ENCODE measurements at places on chromosomes 13 and 19.

DNA sequence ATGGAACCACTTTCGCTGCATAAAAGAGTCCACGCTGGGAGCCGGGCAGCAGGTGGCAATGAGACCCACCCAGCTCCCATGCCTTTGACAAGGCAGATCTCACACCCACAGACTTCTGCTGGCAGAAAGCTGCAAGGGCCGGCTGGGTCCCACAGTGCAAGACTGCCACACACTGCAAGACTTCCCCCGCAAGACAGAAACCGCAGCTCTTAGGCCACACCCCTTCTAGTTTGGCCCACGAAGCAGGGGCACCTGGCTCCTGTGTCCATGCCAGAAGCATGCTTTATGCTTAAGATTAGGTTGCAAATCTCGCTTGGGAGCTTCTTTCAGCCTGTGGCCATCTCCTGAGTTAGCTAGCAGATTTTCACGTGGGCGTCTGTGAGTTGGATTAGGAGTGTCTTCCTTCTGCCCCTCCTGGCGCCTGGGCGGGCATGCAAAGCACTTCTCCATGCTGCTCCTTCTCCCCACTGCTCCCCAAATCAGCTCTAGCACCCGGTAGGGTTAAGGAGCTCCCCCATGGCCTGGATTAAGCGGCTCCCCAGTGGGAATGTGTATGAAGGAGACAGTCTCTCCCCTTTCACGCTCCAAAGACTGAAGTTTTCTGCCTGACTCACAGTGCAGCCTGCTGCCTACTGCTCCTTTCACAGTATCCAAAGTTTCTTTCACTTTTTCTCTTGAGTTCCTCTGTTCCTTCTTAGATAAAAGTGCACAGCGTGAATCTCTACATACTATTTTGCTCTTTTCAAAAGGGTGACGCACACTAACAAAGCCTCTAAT lies 17.7 kb downstream of the GPC6 start:
- DNase-seq: no peak

GRCh38 chr19:29836409-29836825 lies 24.6 kb downstream of the CCNE1 start:
- DNase-seq: peak; percentile 91

DNA sequence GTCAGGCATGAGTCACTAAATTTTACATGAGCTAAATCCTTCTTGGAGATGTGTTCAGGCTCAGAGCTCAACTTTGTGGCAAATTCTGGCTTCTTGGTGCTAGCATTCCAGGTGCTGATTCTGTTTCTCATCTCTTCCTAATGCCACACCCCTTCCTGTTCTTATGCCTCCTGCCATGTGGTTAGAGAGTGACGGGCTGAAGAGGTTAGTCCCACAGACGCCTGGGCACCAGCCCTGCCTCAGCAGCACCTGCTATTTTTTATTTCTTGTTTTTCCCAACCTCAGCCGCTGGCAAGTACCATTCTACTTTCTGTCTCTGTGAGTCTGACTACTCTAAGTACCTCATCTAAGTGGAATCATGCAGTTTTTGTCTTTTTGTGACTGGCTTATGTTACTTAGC lies 329.5 kb downstream of the KCNRG start:
- DNase-seq: no peak

DNA sequence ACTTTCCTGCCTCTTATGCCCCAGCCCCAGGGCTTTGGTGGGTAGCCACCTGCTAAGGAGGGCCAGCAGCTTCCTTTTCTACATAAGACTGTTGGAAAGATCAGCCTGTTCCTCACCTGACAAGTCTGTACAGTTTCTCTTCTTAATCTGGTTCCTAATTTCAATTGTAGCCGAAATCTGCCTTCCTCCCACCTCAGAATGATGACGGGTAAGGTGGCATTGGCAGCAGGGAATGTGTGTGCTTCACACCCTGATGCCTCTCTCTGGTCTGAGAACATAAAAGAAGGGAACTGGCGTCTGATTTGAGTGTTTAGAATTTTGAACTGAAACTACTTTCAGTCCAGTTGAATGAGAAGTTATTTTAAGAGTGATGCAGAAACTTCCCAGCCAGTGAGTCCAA lies 16.0 kb downstream of the MAU2 start:
- DNase-seq: no peak

DNA sequence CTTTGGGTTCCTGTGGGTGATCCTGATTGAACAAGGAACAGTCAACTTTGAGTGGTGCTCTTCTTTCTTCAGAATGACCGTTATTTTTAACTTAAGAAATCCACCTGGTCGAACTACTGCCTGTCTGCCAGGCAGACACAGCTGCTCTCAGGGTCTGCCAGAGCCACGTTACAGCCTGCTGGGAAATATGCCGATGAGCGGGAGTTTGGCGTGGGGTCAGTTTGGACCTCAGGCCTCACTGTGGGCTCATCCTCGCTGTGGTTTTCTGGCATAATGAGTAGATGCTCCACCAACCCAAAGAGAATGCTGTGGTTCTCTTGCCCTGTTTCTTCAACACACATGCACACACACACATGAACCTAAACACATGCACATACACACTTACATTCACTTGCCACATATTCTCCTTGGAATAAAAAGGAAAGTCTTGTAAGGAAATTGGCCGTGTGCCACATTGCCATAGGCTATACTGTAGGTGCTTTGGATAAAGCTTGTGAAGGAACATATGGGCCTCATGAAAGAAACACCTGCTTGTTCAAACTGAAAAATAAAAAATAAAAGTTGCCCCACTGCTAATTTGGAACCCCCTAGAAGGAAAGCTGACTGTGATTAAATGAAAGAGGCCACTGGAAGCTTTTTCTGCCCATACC lies 598.7 kb upstream of the KLF12 start:
- no peak for DNase-seq

DNA sequence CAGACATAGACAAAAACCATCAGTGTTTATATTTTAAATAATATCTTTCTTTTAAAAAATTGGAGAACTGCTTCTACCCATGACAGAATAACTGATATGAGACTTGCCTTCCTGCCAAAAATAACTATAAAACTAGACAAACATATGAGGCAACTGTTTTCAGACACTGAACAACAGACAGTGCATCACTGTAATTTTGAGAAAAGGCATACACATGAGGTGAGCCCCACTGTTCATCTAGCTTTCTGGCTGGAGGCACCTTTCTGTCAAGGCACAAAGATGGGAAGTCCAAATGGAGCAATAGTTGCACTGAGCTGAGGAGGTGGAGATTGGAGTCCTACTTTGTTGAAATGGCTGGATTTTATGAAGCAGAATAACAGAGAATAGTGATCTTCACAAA lies 71.9 kb upstream of the ZNF507 start:
- no peak for DNase-seq

DNA sequence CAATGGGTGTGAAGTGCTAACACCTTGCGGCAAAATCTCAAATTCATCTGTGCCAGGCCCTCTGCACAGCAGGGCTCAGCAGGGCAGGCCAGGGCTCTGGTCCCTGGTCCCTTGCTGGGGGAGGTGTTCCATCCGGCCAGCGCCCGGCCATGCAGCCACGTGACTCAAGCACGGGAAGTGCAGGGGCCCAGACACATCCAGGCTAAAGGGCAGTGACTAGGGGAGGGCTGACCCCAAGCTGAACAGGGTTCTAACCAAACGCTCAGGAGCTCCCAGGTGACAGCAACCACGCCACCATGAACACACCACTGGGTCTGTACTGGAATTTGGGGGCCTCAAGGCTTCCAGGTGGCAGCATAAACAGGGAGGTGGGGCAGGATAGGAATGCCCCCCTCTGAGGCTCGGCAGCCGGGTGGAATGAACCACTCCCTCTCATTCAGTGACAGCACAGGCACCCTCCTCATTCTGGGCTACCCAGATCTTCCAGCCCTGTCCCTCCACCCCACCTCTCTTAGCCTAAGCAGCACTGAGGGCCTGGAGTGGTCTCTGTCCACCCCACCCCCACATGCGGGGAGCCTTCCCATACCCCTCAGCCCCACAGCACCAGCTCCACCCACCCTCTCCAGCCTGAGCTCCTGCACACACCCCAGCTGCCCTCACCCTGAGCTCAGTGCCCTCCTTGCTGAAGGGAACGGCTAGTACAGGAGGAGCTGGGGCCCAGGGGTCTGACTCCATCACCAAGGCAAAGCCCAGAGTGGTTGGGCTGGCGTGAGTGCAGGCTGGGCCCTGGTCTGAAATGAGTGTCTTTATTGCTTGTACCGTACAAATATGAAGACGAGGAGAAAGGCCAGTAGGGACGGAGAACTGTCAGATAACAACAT lies 5.3 kb upstream of the CCNP start:
- no peak for DNase-seq

DNA sequence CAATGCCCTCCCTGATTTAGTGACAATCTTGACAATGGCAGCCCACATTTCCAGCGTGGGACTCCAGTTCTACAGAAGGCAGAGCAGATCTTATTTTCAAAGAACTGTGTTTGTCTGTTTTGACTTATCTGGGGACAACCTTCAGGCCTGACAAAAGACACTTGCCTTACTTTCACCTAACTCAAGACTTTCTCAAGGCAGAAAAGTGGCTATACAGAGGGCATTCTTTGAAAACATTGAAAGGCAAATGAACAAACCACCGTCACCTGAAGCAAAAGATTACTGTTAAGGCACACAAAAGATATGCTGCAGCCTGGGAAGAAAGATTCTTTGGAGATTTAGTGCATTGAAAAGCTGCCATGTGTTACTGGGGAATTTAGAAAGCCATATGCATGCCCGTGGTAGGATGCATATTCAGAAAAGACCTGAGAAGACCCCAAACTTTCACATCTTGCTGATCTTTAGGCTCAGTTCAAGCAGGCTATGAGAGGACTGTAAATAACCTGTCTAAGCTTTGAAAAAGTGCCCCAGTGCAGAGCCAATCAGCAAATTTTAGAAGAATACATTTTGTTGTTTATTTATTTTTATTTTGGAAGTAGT lies 82.8 kb downstream of the TSC22D1 start:
- no peak for DNase-seq

DNA sequence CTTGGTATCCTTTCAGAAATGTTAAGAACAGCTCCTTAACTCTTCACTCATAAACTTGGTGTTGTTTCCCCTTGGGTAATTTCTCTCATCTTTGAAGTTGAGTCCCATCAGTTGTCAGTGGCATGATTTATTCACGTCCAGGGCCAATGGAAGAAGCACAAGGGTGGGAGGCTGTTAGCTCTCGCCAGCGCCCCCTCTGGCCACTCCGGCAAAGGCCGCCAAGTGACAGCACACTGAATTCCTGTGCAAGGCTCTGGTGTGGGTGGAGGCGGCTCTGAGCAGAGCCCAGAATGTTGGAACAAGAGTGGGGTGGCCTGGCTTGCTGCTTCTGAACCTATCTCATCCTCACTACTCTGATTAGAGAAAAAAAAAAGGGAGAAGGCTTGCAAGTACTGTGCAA lies 13.1 kb upstream of the MEDAG start:
- DNase-seq: peak; percentile 11

- no peak for DNase-seq
Observed at GRCh38 chr19:48386981-48387380, 4.4 kb downstream of the KDELR1 start.

DNA sequence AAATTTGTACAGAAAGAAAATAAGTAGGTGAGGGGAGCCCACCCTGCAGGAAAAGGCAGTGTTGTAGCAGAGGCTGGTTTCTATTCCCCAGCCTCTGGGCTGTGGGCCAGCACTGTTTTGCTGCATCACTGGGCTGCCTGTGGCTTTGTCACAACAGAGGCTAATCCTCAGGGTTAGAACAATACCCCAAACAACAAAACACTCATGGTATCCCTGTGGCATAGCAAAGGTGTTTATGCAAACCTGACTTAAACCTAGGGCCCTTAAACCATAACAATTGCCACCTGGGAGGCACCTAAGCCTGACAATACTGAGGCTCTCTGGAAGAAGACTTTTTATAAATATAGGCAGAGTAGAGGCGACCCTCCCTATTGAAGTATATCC lies 314.7 kb downstream of the OLFM4 start:
- no peak for DNase-seq

- DNase-seq: no peak
Observed at GRCh38 chr19:15398501-15399233, 19.1 kb upstream of the AKAP8 start.

GRCh38 chr13:24103782-24104372 lies 56.6 kb upstream of the SPATA13 start:
- DNase-seq: no peak

GRCh38 chr19:13848798-13849676 lies 27.9 kb upstream of the NANOS3 start:
- DNase-seq: no peak

- DNase-seq: peak; percentile 76
Observed at GRCh38 chr19:47013041-47013517, 6.6 kb upstream of the NPAS1 start.

GRCh38 chr13:93857126-93857525 lies 622.4 kb downstream of the DCT start:
- no peak for DNase-seq

DNA sequence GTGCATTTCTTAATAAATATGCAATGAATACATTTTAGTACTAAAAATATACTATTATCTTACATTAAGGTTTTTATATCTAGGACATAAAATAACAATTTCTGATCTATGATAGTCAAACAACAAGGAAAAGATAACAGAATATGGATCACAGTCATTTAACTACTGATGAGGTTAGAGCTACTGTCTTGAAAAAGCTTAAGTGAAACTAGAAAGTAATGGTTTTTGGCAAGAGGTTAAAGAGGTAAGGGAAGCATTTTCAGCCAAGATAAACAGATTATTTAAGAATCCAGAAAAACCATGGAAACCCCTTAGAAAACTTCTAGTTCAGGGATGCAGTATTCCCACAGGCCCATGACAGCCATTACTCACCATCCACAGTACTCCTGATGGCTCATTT lies 787.4 kb downstream of the DACH1 start:
- no peak for DNase-seq

DNA sequence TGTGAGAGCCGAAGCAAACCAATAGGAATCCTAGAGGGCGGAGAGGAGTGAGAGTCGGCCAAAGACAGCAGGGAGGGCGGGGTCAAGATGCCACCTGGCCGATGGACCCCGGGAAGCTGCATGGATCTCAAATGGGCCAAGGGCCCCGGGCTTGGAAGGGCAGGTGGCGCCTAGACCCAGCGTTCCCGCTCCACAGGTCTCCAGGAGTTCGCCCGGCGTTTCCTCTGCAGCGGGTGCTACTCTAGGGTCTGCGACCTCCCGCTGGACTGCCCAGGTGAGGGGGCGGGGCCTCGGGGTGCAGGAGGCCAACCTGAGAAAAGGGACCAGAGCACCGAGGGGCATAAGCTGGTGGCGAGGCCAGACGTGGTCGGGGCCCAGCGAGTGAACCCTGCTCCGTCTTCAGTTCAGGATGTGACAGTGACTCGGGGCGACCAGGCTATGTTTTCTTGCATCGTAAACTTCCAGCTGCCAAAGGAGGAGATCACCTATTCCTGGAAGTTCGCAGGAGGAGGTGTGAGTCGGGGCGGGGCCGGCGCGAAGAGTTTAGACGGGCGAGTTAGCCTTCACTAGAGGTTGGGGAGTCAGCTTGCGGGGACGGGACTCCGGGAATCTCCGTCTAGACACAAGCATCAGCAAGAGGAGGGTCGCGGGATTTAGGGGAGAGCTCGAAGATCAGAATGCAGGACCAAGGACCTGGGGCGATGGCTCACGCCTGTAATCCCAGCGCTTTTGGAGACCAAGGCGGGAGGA lies 9.9 kb downstream of the SPACA6 start:
- no peak for DNase-seq

DNA sequence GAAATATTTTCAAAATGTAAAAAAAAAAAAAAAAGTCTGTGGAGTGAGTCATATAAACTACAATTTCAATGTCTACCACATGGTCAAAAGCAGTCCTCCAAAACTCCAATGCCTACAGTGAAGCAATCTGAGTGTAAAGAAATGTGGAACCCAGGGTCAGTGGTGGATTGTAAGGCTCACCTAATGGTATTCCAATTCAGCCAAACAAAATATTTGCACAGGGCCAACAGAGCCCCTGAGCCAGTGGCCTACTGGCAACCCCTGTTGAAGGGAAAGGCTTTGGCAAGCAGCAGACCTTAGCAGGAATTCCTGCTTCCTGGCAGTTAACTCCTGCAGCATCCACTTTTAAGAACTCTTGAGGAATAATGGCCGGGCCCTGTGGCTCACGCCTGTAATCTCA lies 3.4 kb downstream of the DNMT1 start:
- DNase-seq: no peak

All from activated CD4-positive, alpha-beta T cell treated with anti-CD3 and anti-CD28 coated beads, Interleukin-10, Interleukin-2, amounts not matched to agents 100 ng/mL and 50 ng/mL, durations not matched to agents 16 hours and 8 hours (primary cell).